ENCODE measurements at places on chromosomes 4 and X.

- no peak for DNase-seq
Observed at GRCh38 chr4:187415231-187415630, 580.3 kb upstream of the ZFP42 start.

DNA sequence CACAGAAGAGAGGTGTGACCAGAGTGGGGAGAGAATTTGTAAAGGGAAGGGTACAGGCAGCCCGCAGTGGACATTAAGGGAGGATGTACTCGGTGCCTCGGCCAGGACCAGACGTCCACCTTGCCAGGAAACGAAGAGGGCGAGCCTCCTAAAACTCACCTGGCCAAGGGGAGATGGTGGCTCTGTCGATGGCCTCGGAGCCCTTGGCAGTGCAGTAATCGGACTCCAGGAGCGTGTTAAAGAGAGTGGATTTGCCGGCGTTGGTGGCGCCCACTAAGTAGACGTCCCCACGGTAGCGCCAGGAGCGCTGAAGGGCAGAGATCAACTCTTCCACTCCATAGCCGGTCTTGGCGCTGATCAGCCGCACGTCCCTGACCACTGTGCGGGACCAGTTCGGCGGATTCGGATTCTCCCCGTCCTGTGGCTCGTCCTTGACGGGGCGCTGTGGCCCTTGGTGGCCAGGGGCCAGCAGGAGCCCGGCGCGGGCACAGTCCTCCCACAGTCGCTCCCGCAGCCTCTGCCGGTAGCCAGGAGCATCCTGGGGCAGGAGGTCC lies 1.0 kb downstream of the NOA1 start:
- no peak for DNase-seq

DNA sequence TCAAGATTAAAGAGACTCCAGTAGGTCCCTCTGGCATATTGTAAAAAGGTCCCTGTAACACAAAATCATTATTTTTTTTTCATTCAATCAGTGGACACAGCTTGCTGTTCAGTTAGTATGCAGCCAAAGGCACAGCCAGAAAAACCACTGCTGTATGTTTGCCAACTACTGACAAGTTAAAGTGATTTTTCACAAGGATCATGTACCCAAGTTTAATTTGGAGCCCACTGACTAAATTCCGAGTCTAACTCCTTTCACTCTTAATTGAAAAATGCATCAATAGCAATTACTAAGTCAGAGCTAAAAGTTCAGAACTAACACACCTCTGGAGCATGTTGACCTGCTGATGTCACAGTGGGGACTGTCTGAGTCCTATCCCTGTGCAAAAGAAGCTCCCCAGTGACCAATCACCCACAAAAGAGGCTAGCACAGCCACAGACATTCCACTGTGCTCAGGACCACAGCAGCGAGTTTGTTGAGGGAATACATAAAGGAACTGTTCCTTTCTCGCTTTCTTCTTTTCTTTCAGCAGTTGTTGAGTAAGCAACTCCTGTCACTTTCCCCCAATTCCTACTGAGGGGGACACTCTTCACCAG lies 60.4 kb downstream of the STX18 start:
- DNase-seq = no peak

- no peak for DNase-seq
Observed at GRCh38 chr4:41288254-41288653, 31.5 kb downstream of the UCHL1 start.

DNA sequence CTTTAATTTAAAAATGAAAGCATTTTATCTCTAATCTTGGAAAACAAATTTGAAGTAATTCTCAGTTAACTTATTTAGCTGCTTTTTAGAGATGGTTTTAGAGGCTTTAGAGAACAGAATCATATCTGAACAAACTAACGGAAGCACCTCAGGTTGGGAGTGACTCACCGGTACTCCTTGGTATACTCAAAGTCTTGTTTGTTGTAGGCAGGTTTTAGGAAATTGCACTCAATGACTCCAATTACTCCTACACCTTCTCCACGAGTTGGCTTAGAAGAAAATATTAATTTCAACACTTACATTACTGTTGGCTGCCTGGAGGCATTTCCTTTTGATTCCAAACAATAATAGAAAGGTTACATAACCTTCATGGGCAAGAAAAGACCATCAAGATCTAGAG lies 23.6 kb downstream of the MORC4 start:
- DNase-seq = no peak

GRCh38 chr4:106192131-106192530 lies 123.9 kb downstream of the TBCK start:
- DNase-seq = no peak

DNA sequence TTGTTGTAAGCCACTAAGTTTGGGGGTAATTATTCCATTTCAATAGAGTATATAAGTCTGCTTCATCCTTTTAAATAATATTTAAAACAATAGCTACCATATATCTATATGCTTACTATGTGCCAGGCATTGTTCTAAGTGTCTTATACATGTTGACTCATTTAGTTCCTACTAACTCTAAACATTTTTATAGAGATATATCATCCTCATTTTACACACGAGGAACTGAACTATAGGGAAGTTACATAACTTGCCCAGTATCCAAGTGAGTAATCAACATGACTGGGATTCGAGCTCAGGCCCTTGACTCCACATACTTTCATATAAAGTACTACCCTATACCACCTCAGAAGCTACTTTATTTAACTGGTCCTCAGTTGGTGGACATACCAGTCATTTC lies 175.3 kb upstream of the RAI2 start:
- DNase-seq = no peak

DNA sequence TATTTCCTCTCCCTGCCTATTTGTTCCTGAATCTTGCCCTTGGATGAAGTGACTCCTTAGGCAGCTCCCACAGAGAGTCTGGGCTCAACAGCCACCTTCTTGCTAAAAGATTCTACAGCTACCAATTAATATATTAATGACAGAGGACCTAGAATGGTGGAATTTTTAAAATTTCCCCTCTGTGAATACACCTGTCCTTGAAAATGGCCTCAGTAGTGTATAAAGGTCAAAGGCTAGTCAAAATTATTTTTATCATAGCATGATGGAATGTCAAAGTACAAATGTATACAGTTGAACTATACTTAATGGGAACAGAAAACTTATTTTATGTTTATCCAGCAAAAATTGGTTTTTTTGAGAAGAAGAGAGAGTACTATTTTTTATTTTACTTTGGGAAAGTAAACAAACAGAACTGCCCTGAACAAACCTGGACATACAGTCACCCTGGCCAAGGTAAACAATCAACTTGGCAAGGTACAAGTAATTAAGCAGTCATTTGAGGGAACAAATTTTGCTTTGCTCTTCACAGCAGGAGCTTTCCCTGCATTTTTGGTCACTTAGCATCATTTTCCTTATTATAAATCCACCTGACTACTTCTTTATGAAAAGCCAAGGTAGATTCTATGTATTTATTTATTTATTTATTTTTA lies 250.8 kb downstream of the INPP4B start:
- no peak for DNase-seq

GRCh38 chr4:48681856-48682255 lies 98.2 kb downstream of the FRYL start:
- no peak for DNase-seq

DNA sequence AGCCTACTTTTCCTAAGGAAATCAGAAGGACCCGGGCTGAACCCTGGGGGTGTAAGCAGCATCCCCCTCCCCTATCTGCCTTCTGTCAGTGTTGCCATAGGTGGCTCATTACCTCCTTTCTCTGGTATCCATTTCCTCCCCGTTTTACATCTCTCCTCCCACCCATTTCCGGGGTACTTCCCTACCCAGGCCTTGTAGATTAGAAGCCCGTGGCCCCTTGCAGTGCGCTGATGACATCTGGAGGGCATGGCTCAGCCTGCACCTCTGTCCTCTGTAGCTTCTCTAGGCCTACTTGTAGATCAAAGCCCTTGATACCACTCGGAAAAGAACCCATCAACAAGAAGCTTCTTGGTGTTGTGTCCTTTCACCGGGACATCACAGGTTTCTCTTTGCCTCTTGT lies 71.8 kb downstream of the NBDY start:
- no peak for DNase-seq

DNA sequence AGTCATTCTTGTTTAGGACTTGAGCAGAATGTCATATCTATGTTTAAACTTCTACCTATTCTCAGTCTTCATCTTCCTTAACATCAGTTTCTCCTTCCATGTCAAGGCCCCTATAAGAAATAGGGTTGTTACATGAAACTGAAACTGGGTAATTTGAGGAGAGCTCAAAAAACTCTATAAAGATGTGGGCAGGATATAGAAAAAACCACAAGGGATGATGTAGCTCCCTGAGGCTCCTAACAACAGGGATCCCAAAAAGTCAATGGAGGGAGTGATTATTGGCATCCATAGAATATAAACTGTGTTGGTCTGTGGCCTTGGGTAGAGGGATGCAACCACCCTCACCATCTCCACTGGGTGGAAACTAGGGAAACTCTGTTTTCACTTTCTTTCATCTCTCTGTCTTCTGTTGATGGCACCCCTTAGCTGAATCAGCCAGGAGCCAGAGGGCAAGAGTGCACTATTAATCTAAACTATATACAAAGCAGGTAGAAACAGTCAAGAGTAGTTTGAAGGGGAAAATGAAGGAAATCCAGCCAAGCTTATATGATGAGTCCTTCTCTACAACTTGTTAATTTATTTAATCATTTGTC lies 27.6 kb downstream of the C4orf54 start:
- DNase-seq = no peak

DNA sequence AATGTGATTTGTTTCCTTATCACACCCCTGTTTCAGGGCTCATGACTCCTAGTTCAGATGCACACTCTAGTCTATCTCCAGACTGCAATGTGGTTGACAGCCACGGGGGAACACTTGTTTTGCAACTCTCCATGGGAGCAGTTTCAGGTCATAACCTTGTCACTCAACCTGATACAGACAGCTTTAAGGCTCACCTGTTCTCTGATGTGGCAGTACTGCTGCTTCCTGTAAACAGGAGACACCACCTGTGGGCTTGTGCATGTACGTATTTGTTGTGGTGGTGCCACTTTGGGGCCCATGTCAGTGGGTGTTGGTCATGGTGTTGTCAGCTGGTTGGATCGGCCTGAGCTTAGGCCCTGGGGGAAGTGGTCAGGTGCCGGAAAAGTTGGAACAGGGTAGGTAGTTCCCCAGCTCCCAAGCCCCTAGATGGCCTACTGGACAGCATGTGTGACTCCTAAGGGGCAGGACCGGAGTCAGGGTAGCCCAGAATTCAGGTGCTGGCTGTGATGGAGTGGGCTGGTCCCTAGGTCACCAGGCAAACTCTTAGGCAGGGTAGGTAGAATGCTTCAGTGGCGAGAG lies 46.2 kb downstream of the FAM9B start:
- no peak for DNase-seq

DNA sequence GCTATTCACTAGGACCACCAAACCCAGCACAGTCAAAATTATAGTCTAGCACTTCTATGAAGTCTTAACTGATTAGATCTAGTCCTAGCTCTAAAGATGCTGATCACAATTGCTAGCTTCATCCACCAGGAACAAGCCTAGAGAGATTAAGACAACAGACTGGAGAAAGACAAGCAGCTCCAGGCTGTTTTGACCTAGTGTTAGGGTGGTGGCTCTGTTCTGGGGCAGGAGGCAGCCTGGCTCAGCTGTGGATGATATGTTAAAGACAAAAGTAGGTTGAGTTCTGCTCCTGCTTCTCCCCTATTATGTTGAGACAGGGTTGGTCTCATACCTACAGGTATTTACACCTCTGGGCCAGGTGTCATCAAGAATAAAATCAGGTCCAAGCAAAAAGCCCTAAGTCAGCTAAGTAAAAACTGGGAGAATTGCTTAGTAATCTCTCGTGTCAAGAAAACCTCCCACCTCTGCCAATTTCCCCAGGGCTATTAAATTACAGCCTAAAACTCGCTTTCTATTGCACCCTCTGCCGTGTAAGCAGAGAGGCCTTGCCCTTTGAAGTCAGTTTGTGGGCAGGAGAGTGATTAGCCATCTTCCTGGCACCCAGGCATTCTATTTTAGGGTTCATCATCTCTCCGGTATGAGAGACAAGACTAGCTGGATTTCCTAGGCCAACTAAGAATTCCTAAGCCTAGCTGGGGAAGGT lies 39.9 kb downstream of the RAB40AL start:
- DNase-seq = no peak

DNA sequence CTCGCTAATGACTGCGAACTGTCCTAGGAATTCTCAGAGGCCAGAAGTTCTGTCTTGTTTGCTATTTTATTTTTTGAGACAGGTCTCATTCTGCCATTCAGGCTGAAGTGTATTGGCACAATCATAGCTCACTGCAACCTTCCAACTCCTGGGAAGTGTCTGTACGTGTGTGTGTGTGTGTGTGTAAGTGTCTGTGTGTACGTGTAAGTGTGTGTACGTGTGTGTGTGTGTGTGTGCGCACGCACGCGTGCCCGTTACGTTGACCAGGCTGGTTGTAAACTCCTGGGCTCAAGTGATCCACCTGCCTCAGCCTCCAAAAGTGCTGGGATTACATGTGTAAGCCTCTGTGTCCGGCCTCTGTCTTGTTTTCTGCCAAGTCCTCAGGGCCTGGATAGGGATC lies 10.4 kb upstream of the CDK16 start:
- no peak for DNase-seq

GRCh38 chr4:14652522-14652921 lies 349.8 kb upstream of the CPEB2 start:
- no peak for DNase-seq

DNA sequence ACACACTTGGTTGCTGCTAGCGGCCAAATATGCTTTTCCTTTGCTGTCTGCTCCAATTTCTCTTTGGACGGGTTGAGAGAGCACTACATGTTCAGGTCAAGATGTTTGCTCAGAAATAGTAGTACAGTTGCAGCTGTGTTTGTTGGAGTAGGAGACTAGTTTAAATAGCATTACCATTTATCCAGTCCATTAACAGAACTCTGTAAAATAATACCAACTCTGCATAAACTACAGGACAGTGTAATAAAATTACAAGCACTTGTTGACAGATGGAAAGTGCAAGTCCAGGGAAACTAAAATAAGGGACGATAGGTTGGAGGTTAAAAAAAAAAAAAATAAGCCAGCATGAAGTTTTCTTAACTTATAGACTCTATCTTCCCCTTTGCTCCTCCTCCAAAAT lies 20.2 kb downstream of the SLIT2 start:
- no peak for DNase-seq

DNA sequence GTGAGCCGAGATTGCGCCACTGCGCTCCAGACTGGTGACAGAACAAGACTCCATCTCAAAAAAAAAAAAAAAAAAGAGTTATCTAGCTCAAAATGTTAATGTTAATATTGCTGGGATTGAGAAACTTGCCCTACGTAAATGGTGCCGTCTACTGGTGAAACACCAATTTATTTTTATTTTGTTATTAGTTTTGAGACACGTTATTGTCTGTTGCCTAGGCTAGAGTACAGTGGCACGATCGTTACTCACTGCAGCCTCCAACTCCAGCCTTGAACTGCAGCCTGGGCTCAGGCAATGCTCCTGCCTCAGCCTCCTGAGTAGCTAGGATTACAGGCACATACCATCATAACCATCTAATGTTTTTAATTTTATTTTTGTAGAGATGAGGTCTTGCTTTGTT lies 262.8 kb downstream of the BMPR1B start:
- no peak for DNase-seq

DNA sequence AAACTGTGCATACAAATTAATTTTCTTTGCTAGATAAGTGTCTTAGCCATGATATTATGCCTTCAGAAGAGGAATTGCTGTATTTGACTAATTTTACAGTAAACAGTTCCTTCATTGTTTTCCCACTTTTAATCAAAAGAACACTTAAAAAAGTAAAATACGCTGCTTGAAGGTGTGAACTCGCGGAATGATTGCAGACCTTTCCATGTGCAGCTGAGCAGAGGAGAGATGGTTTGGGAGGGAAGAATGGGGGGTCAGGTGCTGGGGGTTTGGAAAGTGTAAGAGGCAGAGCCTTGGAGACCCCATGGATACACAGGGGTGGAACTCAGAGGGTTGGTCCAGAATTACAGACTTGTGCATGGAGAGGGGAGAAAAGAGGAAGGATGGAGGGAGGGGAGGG lies 15.3 kb downstream of the CYTL1 start:
- DNase-seq = no peak

Measured in stimulated activated CD4-positive, alpha-beta T cell treated with anti-CD3 and anti-CD28 coated beads, Interleukin-12 subunit alpha, Interleukin-12 subunit beta, amount 100 ng/mL, for 24 hours (primary cell).